Smooth muscle cell of bladder (primary cell): ENCODE measurements at places on chromosomes 7 and 10. TPM values are rescaled to one million over a fixed set of nuclear protein-coding genes. Genes with fewer than 3 reads are reported as not detected.

Gene CALML3
- under 0.01 TPM in 1 of 2 replicates, not detected in the other for total RNA-seq

Gene UCMA
- total RNA-seq: not detected in 2 replicates

Gene ATOH7
- total RNA-seq: 0.09 TPM in 1 of 2 replicates, not detected in the other

Gene HMX3
- not detected in 2 replicates for total RNA-seq

Gene PRKCQ
- total RNA-seq: under 0.01 and 0.09 TPM in 2 replicates

Gene TBC1D12
- 11.7 and 13.9 TPM in 2 replicates for total RNA-seq

Gene EPO
- total RNA-seq: not detected in 2 replicates

Gene PBLD
- 3.4 and 6.7 TPM in 2 replicates for total RNA-seq

Gene MRM2
- 12.9 and 17.2 TPM in 2 replicates for total RNA-seq

Gene CALN1
- total RNA-seq: not detected in 2 replicates

Gene ZNF425
- total RNA-seq: 4.4 and 5.8 TPM in 2 replicates

Gene INMT
- total RNA-seq: 13.4 and 21.8 TPM in 2 replicates

Gene PKD2L1
- total RNA-seq: not detected in 2 replicates

Gene ACTR3C
- 1.6 and 3.2 TPM in 2 replicates for total RNA-seq

Gene OR2A12
- total RNA-seq: not detected in 2 replicates

Gene AIMP2
- 36.9 and 39.8 TPM in 2 replicates for total RNA-seq

Gene VSIR
- 15.9 and 23.4 TPM in 2 replicates for total RNA-seq

Gene AGMO
- total RNA-seq: under 0.01 and 0.18 TPM in 2 replicates

Gene CRYGN
- total RNA-seq: 0.14 and 0.74 TPM in 2 replicates

Gene WEE2
- total RNA-seq: not detected in 2 replicates

Gene COBL
- total RNA-seq: 0.09 and 0.28 TPM in 2 replicates

Gene PTER
- total RNA-seq: 13.8 and 15.3 TPM in 2 replicates

Gene PON1
- not detected in 2 replicates for total RNA-seq
